ENCODE measurements at places on chromosomes 4 and X. TPM values are rescaled to one million over a fixed set of nuclear protein-coding genes. Genes with fewer than 3 reads are reported as not detected.

HAND2 gene
- 15.4 TPM for total RNA-seq

NDP gene
- total RNA-seq = 2.2 TPM

PRKG2 gene
- 2.9 TPM for total RNA-seq

SCRG1 gene
- total RNA-seq = not detected

PNCK gene
- total RNA-seq = not detected

UGT2A1 gene
- total RNA-seq = not detected

HEPH gene
- 4.7 TPM for total RNA-seq

NXF2 gene
- total RNA-seq = not detected

PDCL2 gene
- total RNA-seq = not detected

IQCM gene
- total RNA-seq = not detected

ADAMTS3 gene
- 1.1 TPM for total RNA-seq

CYBB gene
- total RNA-seq = not detected

All from subcutaneous preadipocyte (primary cell).